ENCODE measurements at places on chromosomes 13 and 19.

DNA sequence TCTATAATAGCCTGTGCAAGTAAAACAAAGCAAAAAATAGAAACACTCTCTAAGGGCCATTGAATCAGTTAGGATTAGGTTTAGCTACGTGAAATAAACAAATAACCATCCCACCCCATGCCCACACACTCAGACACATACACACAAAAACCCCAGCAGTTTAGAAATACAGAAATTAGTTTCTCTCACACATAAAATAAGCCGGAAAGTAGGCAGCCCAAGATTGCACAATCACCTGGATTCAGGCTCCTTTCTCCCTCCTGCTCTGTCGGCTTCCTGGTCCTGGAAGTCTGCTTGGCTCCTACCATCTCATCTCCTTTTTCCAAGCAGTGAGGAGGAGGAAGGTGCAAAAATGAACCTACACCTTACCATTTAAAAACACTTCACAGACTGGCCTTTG, 22.6 kb upstream of the USP12 start:
- DNase-seq: no peak

DNA sequence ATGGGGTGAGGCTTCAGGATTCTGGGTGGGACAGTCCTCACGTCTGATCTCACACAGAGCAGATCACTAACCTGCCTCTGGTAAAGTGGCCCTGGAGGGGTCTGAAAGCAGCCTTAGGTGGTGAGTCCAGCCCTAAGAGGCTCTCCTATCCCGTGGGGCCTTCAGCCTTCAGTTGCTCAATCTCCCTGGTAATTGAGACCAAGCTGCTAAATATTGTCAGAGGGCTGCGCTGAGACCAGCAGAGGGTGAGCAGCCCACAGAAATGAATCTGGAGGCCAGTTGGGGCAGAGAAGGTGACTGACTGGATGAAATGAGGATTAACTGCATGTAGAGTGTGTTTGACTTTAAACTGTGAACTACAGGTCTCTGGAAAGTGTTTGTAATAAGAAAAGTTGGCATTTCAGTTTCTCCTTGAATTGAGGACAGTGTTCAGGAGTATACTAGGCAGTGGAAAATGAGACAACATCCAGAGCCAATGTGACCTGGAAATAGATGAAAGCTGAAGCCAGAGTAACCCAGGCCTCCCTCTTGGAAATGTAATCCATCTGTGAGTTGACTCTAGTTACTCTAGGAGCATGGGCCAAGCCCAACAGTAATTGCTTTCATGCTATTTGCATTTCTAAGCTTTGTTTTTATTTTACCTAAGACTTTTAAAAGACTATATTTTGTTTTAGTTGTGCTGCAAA, 14.3 kb upstream of the HSPH1 start:
- DNase-seq: no peak

DNA sequence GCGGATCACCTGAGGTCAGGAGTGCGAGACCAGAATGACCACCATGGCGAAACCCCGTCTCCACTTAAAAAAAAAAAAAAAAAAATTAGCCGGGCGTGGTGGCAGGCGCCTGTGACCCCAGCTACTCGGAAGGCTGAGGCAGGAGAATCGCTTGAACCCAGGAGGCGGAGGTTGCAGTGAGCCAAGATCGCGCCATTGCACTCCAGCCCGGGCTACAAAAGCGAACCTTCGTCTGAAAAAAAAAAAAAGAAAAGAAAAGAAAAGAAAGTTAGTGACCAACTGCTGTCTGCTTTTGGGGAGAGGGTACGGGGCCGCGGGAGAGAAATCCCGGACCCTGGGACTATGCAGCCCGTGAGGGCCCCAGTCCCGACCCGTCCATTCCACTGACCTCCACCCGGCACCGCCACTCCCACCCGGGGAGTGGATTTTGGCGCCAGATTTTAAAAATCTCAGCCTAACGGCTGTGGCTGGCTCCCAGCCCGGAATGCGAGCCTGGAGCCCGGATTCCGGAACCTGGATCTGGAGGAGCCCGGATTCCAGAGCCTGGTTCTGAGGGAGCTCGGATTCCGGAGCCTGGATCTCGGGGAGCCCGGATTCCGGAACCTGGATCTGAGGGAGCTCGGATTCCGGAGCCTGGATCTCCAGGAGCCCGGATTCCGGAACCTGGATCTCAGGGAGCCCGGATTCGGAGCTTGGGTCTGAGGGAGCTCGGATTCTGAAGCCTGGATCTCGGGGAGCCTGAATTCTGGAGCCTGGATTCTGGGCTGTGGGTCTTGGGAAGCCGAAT, 6.1 kb upstream of the LMNB2 start:
- no peak for DNase-seq

DNA sequence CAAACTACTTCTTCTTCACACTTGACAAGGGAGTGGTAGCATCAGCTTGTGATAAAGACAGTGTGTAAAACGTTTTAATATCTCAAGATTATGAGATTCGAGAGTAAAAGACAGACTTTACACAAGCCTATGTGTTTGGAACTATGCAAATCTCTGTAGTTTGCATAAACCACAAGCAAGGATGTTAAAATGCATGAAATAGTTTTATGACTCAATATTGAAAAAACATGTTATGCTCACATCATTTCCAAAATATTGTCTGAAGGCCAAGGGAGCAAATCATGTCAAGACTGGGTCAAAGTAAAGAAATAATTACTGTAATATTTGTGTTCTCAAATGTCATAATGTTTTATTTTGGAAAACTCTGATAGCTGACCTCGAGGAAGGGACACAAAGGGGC, 316.8 kb upstream of the KLF12 start:
- no peak for DNase-seq

DNA sequence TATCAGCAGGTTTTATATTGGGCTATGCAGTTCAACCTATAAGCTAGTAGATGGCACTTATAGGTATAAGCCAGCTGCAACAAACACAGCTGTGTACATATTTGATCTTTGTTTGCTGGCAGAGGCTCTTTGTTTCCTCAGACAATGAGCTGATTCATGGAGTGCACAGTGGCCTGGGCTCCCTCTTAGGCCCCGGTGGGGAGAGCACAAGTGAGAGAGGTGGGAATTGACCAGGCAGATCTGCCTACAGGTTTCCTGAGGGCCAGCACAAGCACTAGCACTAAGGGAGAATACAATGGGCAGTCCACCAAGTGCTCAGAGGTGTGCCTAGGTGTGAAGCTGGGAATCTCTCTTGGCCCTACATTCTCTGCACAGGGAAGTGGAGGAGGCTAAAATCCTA, 1390.7 kb downstream of the SLITRK5 start:
- DNase-seq: peak; percentile 93

DNA sequence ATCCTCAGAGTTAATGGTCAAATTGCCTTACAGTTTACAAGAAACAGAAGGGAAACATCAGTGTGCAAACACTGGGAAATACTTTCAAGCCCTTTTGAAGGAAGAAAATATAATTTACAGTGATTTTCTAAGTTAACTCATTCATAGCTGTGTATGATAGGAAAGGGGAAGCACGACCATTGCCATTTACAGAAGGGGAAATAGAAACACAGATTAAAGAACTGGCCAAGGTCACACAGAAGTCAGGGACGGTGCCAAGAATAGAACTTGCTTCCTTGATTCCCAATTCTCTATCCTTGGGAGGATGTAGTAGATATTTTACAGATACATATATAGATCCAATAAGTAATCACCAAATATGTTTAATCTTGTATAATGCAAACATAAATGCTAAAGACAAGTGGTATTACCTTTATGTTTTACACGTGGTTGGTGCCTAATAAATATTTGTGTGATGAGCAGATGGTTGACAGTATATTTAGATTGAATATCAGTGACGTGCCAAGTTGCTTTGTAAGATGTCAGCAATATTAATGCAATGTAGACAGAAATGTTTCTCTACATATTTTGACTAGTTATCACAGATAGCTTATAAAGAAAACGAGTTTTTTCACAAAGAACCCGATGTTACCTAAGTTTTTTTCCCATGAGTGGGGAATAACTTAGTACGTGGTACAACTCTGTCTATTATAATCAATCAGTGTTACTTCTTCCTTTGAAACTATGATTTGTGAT, 73.1 kb downstream of the FLT1 start:
- DNase-seq: no peak

GRCh38 chr13:32019612-32020233, 11.9 kb upstream of the FRY start:
- DNase-seq: peak; percentile 33

DNA sequence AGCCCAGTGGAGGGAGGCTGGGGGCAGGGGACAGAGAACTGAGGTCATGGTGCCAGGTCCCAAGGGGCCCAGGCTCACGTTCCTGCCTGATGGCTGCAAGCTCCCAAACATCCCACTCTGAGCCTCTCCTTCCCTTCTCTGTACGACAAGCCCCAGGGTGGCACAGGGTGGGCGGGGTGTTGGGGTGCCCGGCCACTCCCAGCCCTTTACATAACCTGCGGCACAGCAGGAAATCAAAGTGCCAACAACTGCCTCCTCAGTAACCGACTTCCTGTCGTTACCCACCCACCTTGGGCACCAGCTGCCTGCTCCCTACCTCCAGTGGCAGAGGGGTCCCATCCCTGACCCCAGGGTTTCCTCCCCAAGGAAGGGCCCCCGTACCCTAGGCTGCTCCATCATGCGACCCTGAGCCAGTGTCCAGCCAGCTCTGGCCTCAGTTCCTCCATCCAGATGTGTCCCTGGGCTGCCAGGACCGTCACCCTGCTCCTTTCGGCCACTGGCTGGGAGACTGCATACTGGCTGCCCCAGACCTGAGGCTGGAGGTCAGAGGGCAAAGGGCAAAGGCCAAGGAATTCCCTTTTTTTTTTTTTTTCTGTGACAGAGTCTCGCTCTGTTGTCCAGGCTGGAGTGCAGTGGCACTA, 27.7 kb upstream of the NFIC start:
- DNase-seq: no peak

DNA sequence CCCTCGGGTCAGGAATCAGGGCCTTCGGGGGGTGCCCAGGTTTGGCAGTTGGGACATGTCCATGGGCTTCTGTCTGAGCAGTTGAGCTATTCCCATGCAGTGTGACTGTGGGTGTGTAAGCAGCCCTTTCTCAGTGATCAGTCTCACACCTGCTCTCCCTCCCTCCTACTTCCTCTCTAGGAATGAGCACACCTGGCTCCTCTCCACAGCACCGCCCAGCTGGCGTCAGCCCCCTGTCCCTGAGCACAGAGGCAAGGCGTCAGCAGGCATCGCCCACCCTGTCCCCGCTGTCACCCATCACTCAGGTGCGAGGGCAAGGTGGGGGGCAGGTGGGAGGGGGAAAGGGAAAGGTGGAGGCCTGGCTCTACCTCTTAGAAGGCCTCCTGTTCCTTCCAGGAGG, 25.9 kb downstream of the COMP start:
- DNase-seq: peak; percentile 13

DNA sequence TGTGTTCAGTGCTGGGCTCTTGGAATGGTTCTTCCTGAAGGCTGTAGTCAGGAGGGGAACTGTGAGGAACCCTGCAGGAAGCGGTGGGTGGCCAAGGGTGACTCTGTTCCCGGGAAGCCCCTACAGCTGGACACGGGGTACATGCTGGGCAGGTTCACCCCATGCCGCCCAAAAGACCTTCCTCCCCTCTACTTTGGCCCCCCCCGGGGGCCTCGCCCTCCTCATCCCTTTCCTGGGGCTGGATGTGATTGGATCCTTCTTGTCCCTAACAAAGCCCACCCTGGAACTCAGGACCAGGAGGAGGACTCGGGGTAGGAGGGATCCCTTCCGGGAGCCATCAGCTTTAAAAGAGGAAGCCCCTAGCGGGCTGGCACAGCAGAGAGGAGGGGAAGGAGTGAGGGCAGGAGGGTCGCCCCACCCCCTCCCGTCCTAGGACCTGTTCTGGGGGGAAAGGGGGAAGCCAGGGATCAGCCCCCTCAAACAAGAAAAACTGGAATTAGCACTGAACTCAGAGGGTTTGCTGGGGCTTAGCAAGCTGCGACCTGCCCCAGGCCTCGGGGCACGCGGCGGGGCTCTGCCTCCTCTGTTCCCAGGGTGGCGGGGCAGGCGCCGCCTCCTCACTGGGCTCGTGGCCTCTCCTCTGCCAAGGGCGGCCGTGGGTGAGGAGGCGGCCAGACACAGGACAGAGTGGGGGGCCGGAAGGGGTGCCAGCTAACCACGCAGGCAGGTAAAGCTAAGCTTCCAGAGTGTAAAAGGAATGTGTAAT, 4.0 kb downstream of the CEBPA start:
- DNase-seq: no peak

- no peak for DNase-seq
These were observed 107.4 kb upstream of the CSNK1A1L start for GRCh38 chr13:37212826-37213225.

GRCh38 chr19:11373885-11374432, 507 bp upstream of the SWSAP1 start:
- DNase-seq: no peak

- DNase-seq: no peak
These were observed 43.9 kb downstream of the ZNF331 start for GRCh38 chr19:53581871-53582279.

GRCh38 chr13:114015969-114016295, 42.1 kb upstream of the C13orf46 start:
- no peak for DNase-seq

DNA sequence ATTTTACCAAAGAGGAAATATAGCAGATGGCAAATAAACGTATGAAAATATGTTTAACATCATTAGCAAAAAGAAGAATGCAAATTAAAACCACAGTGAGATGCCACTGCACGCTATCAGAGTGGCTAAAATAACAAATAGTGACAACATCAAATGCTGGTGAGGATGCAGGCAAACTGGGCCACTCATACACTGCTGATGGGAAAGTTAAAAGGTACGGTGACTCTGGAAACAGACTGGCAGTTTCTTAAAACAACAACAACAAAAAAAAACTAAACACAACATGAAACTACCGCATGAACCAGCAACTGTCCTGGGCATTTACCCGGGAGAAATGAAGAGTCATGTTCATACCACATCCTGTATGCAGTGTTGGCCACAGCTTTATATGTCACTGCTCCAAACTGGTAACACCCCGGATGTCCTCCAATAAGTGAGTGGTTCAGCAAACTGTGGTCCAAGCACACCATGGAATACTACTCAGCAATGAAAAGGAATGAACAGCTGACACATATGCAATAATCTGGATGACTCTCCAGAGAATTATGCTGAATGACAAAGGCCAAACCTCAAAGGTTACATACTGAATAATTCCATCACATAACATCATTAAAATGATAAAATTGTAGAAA, 22.3 kb downstream of the EPS15L1 start:
- DNase-seq: no peak

- no peak for DNase-seq
These were observed 142.1 kb downstream of the POSTN start for GRCh38 chr13:37456506-37456905.

DNA sequence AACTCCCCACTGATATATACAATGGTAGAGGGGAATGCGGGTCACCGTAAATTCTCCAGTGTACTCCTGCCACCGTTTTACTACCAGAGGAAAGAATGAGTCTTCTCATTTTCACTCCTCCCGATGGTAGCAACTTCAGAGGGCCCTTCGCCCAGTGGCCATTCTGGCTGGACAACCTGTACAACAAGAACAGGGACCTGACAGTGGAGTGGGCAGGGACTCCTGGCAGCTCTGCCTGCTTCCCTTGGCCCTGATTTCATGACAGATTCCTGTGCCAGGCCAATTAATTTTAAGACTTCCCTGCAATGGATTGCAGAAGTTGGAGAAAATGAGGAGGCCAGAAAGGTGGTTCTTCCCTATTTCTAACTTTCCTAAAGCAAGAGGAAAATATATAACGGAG, 148.9 kb downstream of the GPC6 start:
- no peak for DNase-seq

GRCh38 chr13:23449398-23450162, 16.1 kb upstream of the SACS start:
- DNase-seq: no peak

- no peak for DNase-seq
These were observed 1193.1 kb upstream of the MIR17HG start for GRCh38 chr13:90154311-90154960.

- DNase-seq: no peak
These were observed 4.4 kb upstream of the TUBA3C start for GRCh38 chr13:19185865-19186645.

Measured in NCI-H2081 treated with DMSO at 0.1 percent for 48 hours (cell line).